Psoas muscle (tissue), 8 donors: ENCODE measurements at places on chromosomes 1 and 21. TPM values are rescaled to one million over a fixed set of nuclear protein-coding genes. Genes with fewer than 3 reads are reported as not detected.
A peak's percentile ranks its signal among the peaks of the same experiment; 100 is the strongest.

Gene TP73
- not detected for total RNA-seq

DNA sequence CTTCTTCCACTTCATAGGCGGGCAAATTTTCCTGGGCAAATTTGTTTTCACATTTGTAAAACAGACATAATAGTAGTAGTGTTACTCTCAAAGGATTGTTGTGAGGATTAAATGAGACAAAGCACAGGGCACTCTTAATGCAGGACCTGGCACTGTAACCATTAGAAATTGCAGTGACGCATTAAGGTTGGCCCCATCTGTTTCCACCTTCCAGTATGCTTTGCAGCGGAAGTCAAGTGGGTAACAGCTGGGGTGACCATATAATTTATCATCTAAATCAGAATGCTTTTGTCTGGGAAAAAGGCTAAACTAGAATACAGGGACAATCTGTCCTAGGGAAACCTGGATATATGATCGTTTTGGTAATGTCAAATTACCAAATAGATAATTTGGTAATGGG lies 132.5 kb upstream of the CACHD1 start:
- no peak overlapping the region for H3K4me3 ChIP-seq
- H3K36me3 ChIP-seq = no peaks in the 10 kb centered on the region
- H3K4me1 ChIP-seq = no peaks in the 10 kb centered on the region
- no peak for DNase-seq
- H3K27me3 ChIP-seq = no peaks in the 10 kb centered on the region

Gene NKAIN1
- total RNA-seq = 11.9 TPM

DNA sequence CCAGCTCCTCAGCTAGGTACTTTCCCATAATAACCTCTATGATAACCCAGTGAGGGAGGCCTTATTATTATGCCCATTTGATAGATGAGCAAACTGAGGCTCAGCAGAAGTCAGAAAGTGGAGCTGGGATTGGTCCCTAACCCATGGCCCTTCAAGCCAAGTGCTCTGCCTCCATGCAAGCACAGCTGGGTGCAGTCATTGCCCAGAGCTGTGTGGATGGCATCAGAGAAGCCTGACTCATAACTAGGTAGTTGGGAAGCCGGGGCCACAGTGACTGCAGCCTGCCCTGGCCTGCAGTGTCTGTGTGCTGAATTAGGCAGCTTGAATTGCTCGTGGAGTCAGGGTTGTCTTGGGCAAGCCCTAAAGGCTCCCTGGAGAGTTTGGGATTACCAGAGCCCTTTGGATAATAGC lies 89.9 kb upstream of the SLC2A1 start:
- H3K27ac ChIP-seq = no peak overlapping the region
- DNase-seq = no peak
- H3K27me3 ChIP-seq = no peaks in the 10 kb centered on the region
- no peaks in the 10 kb centered on the region for H3K36me3 ChIP-seq
- H3K4me3 ChIP-seq = no peak overlapping the region

DNA sequence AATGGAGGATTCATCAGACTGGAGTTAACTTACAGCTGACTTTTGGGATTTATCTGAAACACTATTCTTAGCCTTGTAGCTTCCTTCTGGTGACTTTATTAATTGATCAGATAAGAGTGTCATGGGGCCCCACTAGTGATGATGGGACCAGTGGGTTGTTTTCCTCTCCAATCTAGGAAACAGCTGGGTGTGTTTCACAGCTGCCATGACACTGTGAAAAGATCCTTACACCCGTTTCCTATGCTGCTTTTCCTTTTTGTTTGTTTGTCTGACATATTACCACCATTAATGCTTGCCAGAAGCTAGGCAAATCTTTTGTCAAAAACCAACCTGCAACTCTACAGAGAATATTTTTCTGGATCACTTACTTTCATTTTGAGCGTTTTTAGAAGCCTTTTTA lies 86.2 kb downstream of the ZBTB18 start:
- DNase-seq = no peak
- H3K36me3 ChIP-seq = no peaks in the 10 kb centered on the region
- no peak overlapping the region for H3K27ac ChIP-seq

- H3K4me3 ChIP-seq = no peak overlapping the region
- H3K27ac ChIP-seq = no peak overlapping the region
- peaks cover 3% of the 10 kb centered on the region for H3K4me1 ChIP-seq
- no peaks in the 10 kb centered on the region for H3K36me3 ChIP-seq
- no peaks in the 10 kb centered on the region for H3K27me3 ChIP-seq
Measured at GRCh38 chr1:7093297-7093696, 308.0 kb downstream of the CAMTA1 start.

Gene FCRL4
- not detected for total RNA-seq

Gene IVL
- not detected for total RNA-seq

- peak; percentile 82 for DNase-seq
- no peak overlapping the region for H3K4me3 ChIP-seq
- no peaks in the 10 kb centered on the region for H3K27me3 ChIP-seq
- H3K4me1 ChIP-seq = peaks cover 18% of the 10 kb centered on the region
Measured at GRCh38 chr21:45294509-45295291, 7.0 kb upstream of the POFUT2 start.

Gene PEAR1
- total RNA-seq = 3.8 TPM

DNA sequence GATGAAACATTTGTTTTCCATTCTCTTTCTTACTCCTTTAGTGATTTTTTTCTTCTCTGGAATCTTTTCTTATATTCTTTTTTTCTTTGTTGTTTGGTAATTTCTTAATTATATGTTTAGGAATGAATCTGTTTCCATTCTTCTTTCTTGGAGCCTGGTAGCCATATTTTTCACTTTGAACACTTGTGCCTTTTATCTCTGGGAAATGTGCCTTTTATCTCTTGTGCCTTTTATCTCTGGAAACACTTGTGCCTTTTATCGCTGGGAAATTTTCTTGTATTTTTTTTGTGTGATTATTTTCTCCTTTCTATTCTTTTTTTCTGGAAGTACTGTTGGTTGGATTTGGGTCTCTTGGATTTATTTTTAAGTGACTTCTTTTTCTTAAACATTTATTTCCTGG lies 118.2 kb downstream of the LEPR start:
- no peaks in the 10 kb centered on the region for H3K27me3 ChIP-seq
- H3K4me3 ChIP-seq = no peak overlapping the region
- DNase-seq = no peak
- H3K27ac ChIP-seq = no peak overlapping the region

DNA sequence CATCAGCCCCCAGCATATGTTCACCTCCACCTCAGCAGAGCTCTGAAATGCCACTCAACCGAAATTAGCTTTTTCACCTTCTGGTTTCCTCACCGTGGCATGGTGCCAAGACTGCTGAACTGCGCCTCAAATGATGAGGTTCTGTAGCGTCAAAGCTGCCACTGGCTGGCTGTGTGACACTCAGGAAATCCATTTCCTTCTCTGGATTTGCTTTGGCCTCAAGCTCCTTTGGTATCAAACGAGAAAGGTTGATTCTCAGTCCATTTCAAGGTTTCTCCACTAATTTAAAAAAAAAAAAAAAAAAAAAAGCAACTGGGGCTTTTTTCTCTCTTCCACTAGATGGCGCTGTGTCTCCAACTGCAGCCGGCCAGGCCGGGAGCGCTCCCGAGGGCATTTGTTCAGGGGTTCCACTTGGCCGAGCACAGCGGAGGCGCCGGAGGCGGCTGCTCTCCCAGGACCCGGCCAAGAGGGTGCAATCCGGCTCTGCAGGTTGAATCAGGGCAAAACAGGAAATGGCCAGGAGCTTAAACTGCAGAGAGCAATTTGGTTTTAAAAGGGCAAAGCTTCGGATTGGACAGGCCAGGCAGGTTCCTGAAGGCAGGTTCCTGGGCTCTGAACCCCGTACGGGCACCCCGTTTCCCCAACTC lies 26.5 kb upstream of the PLA2G2C start:
- peak overlapping the region; percentile 32 for H3K4me3 ChIP-seq
- H3K27ac ChIP-seq = no peak overlapping the region
- no peaks in the 10 kb centered on the region for H3K36me3 ChIP-seq
- peaks cover 4% of the 10 kb centered on the region for H3K4me1 ChIP-seq

Gene HEYL
- 10.0 TPM for total RNA-seq

DNA sequence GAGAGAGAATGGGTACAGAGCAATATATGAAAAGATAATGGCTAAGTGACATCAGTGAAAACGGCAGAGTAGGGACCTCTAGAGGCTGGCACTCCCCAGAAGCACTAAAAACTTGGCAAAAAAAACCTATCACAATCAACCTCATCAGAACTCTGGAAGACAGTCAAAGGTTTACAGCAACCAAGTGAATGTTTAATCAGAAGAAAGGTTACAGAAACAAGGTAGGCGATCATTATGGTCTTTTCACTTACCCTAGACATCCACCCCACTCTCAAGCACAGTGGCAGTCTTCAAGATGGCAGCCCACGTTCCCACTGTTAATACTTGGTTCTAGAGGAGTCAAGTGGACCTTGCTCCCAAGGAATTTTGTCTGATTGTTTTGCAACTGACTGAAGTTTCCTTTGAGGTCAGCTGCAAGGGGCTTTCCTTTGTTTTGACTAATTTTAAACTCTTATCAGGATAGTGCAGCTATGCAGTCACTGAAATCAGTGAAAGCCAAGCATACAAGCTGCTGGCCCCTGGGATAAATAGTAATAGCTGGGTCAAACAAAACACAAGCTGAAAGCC lies 7.2 kb downstream of the KIFAP3 start:
- H3K4me3 ChIP-seq = no peak overlapping the region
- H3K27ac ChIP-seq = no peak overlapping the region
- no peaks in the 10 kb centered on the region for H3K36me3 ChIP-seq
- H3K4me1 ChIP-seq = no peaks in the 10 kb centered on the region
- no peaks in the 10 kb centered on the region for H3K27me3 ChIP-seq
- DNase-seq = no peak

DNA sequence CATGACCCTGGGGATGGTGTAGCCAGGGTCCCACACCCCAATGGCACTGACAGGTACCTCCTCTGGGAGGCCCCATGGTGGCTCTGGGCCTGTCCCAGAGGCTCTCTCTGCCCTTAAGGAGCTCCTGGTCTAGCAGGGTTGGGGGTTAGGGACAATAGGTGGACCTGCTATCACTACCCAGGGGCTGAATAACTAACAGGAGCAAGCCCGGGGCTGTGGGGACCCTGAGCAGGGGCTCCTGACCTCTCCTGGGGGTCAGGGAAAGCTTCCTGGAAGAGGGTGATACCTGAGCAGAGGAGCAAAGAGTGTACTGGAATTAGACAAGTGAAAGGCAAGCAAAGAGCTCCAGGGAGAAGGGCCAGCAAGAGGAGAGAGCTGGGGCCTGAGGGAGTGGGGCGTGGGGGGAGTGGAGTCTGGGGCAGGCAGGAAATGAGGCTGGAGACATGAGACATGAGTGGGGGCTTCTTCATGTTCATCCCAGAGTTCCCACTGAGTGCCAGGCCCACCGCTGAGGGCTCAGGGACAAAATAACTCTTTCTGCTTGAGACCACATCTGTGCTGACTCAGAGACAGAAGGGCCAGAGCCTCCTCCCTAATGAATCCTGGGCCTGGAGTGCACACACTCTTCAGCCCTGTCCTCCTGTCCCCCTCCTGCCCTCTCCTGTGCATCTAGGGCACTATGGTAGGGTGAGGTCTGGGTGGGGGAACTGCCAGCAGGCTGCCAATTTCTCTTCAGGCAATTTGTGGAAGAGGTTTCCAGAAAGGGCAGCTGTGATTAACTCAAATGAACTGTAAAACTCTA lies 517.6 kb downstream of the PTPRU start:
- no peaks in the 10 kb centered on the region for H3K27me3 ChIP-seq
- H3K4me1 ChIP-seq = no peaks in the 10 kb centered on the region
- no peaks in the 10 kb centered on the region for H3K36me3 ChIP-seq
- no peak for DNase-seq

Gene PDIK1L
- total RNA-seq = 5.8 TPM

GRCh38 chr1:203151362-203152157 lies 24.0 kb downstream of the ADORA1 start:
- no peaks in the 10 kb centered on the region for H3K27me3 ChIP-seq
- no peak overlapping the region for H3K27ac ChIP-seq
- no peak for DNase-seq
- no peaks in the 10 kb centered on the region for H3K4me1 ChIP-seq
- no peaks in the 10 kb centered on the region for H3K36me3 ChIP-seq

- peaks cover 8% of the 10 kb centered on the region for H3K4me1 ChIP-seq
- no peaks in the 10 kb centered on the region for H3K27me3 ChIP-seq
- no peak for DNase-seq
- H3K27ac ChIP-seq = no peak overlapping the region
Measured at GRCh38 chr1:53044926-53045325, 17.1 kb upstream of the PODN start.

- no peak overlapping the region for H3K27ac ChIP-seq
- no peaks in the 10 kb centered on the region for H3K27me3 ChIP-seq
- H3K4me1 ChIP-seq = no peaks in the 10 kb centered on the region
- no peak for DNase-seq
- no peak overlapping the region for H3K4me3 ChIP-seq
Measured at GRCh38 chr1:32894019-32894600, 7.1 kb downstream of the TMEM54 start.

Gene RYR2
- 0.25 TPM for total RNA-seq

- no peak for DNase-seq
- no peak overlapping the region for H3K4me3 ChIP-seq
- H3K36me3 ChIP-seq = no peaks in the 10 kb centered on the region
- no peaks in the 10 kb centered on the region for H3K4me1 ChIP-seq
Measured at GRCh38 chr1:212712451-212713303, 13.0 kb upstream of the BATF3 start.

Gene MYOC
- total RNA-seq = 7.0 TPM

DNA sequence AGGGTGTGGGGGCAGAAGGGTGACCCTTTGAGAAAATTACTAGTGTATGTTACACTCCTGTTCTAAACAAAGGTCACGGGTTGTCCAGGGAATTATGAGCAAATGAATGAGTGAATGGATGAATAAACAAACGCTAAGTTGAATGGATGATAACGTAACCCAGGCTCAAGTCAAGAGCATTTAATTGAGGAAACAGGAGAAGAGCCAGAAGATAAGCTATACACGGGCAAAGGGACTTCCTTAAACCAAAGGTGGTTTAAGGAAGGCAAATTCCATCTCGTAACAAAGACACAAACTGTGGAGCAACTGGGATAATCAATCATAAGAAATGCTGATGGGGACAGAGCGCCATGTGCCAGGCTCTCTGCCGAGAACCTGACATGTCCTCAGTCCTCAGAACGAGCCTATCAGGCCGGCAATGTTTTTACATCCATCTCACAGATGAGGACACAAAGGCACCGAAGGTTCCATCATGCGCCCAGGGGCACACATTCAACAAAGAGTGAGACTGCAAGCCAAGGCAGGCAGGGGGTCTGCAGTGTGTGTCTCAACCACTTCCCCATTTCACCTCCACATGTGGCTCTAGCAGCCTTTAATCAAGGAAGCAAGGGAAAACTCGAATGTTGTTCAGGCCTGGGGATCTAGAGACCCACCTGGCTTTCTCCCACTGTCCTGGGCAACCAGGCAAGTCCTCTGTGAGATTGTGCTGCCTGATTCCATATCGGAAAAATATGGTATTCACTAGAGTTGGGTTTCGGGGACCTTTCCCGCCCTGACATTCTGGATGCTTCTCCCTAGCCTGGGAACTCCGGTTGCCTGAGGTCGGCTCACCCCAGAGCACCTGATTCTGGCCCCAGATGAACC lies 126.8 kb upstream of the EDN2 start:
- no peak overlapping the region for H3K27ac ChIP-seq
- DNase-seq = no peak
- no peaks in the 10 kb centered on the region for H3K27me3 ChIP-seq
- no peaks in the 10 kb centered on the region for H3K36me3 ChIP-seq

Gene SIPA1L2
- 11.0 TPM for total RNA-seq

Gene SHISAL2A
- 0.19 TPM for total RNA-seq

GRCh38 chr21:28872218-28872617 lies 120.5 kb downstream of the LTN1 start:
- no peak overlapping the region for H3K27ac ChIP-seq
- H3K27me3 ChIP-seq = no peaks in the 10 kb centered on the region
- peaks cover 11% of the 10 kb centered on the region for H3K36me3 ChIP-seq
- no peaks in the 10 kb centered on the region for H3K4me1 ChIP-seq
- DNase-seq = no peak
- no peak overlapping the region for H3K4me3 ChIP-seq

Gene EDN2
- total RNA-seq = not detected
